Stimulated activated naive CD4-positive, alpha-beta T cell (primary cell): ENCODE measurements at places on chromosomes 7 and 10.

- DNase-seq = no peak
Measured at GRCh38 chr10:70528741-70529362, 50.3 kb downstream of the PALD1 start.

DNA sequence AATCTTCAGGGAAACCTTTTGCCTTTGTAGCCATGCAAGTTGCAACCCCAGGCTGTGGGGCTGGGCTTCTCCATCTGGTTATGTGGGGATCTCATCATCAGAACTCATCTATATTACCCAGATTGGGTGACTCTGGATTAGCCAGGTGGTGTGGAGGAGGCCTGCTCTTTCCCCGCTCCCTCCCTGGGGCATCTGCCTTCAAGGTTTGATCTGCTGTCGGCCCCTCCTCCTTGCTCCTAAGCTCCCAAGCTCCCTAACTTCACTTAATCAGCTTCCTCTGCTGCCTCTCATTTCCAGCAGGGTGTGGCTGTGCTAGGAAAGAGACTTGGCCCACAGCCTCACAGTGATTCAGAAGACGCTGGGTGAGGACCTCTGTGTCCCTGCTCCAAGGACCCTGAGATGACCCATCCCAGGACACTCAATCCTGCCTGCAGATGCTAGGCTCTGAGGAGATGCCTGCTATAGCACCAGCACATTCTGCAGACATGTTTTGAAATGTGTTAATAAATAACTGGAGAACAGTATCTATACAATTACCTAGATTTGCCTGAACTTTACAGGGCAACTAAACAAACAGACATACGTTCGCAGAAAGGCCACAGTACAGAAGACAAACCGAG lies 392.1 kb upstream of the PODXL start:
- DNase-seq = no peak

DNA sequence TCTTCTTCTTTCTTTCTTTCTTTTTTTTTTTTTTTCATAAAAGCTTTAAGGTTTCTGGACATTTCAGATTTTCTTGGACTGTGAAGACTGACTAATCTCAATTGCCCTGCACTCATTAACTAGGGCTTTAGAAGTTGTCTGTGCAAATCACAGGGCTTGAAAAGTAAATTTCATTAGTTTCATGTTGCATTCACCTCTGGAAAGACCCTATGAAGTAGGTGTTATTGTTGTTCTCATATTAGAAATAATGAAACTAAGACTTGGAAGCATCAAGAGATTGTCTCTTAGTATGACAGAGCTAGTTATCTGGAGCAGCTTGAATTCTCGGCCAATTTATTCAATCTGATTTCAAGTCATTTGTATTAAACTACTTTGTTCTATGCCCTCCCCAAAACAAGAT lies 28.2 kb upstream of the SEMA3D start:
- no peak for DNase-seq

GRCh38 chr7:4769761-4770160 lies 5.7 kb upstream of the AP5Z1 start:
- DNase-seq = no peak
